ENCODE measurements at places on chromosomes 6 and 20.

DNA sequence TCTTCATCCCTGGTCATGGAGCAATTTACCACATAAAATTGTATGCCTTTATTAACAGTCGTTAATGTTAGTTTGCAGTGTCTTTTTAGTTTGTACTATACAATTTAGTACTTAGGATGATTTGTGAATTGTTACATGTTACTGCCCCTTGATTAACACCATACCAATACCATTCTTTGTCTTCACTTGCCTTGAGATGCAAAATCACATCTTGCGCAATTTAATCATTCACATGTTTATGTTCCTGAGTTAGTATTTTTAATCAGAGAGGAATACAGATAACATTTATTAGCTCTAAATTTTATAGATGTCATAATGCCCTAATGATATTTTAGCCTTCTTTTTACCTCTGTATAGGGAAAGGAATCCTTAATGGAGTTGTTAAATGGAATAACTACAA, 114.1 kb downstream of the SCAF8 start:
- DNase-seq: no peak

GRCh38 chr6:139981768-139982181, 607.3 kb upstream of the CITED2 start:
- DNase-seq: no peak

DNA sequence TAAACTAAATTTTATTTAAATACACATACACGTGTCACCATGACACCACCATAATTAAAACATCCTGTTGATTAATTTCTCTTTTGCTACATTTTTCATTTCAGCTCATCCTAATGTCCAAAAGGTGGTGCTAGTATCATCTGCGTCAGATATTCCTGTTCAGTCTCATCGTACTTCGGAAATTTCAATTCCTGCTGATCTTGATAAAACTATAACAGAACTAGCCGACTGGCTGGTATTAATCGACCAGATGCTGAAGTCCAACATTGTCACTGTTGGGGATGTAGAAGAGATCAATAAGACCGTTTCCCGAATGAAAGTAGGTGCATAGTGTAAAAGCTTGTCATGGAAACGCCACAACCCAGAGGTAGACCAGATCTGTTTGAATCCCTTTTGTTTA, 263.4 kb downstream of the UTRN start:
- DNase-seq: no peak

DNA sequence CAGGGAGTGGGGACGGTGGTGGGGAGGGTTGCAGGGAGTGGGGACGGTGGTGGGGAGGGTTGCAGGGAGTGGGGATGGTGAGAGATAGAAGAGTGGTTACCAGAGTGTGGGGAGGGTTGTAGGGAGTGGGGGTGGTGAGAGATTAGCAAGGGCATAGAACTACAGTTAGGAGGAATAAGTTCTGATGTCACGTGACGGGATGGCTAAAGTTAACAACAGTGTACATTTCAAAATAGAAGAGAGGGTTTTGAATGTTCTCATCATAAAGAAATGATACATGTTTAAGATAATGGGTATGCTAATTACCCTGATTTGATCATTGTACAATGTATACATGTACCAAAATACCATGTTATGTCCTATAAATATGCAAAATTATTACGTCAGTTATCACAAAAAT, 57.6 kb upstream of the FRMD1 start:
- no peak for DNase-seq

GRCh38 chr20:8434326-8434876, 302.3 kb downstream of the PLCB1 start:
- DNase-seq: no peak

Data from vagina (tissue), 2 donors.